NB4 (cell line): ENCODE measurements at places on chromosomes 2 and 18.

DNA sequence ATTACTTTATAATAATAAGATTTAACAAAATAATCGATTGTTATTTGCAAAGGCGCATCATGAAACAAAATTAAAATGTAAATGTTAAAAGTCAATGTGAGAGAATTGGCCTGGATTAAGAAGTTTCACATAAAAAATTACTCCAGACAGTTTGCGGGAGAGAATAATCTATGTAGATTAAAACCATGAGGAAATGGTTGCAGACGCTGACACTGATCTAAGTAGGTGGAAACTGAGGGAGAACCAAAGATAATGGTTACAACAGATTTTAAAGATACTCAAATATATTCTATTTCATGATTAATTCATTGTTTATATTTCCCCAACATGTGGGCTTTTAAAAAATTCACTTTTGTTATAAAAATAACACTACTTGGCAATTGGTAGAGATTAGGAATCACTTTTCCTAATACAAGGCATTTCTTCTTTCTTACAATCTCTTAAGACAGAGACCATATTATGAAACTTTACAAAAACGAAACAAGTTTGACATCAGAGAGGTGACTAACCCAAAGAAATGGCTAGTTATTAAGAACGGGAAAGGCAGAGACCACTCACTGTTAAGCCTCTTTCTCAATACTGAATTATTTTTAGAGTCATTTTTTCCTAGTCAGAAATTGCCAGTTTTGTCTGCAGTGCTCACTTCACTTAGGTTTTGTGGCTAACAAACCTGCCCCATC, 1.6 kb downstream of the KANSL1L start:
- peak; percentile 83 for DNase-seq

- peak; percentile 80 for DNase-seq
These were observed 2.2 kb downstream of the ST3GAL5 start for GRCh38 chr2:85886590-85886989.

GRCh38 chr2:206766057-206766930, 888 bp downstream of the FASTKD2 start:
- DNase-seq, result no peak

GRCh38 chr2:11610624-11611242, 59.3 kb downstream of the NTSR2 start:
- DNase-seq, result no peak

- DNase-seq, result no peak
These were observed 811.6 kb downstream of the PLCL1 start for GRCh38 chr2:198615972-198616371.

GRCh38 chr18:22456547-22456946, 38.8 kb upstream of the CTAGE1 start:
- no peak for DNase-seq
